ENCODE measurements at places on chromosomes 4 and X. TPM values are rescaled to one million over a fixed set of nuclear protein-coding genes. Genes with fewer than 3 reads are reported as not detected.

Gene FABP2
- 0.22 TPM for polyA plus RNA-seq

Gene SMARCAD1
- polyA plus RNA-seq = 4.7 TPM

Gene NLGN4X
- 1.0 TPM for polyA plus RNA-seq

Gene CXCL10
- 0.45 TPM for polyA plus RNA-seq

Gene SORCS2
- polyA plus RNA-seq = 0.22 TPM

Gene ZMAT1
- polyA plus RNA-seq = 3.7 TPM

Gene SSX4
- polyA plus RNA-seq = not detected

Gene ALG13
- 35.8 TPM for polyA plus RNA-seq

Gene MAEA
- polyA plus RNA-seq = 43.6 TPM

Gene TMEM150C
- 39.0 TPM for polyA plus RNA-seq

Gene CSAG2
- not detected for polyA plus RNA-seq

Gene ETDB
- not detected for polyA plus RNA-seq

Gene C4orf54
- under 0.01 TPM for polyA plus RNA-seq

Gene IL13RA1
- 35.4 TPM for polyA plus RNA-seq

Gene SHISA3
- polyA plus RNA-seq = 0.29 TPM

Gene LGI2
- polyA plus RNA-seq = 1.9 TPM

Gene PCDH10
- polyA plus RNA-seq = 0.22 TPM

Gene CT45A3
- polyA plus RNA-seq = not detected

Gene RAB9B
- 0.45 TPM for polyA plus RNA-seq

Gene USP26
- polyA plus RNA-seq = not detected

Gene ACOX3
- polyA plus RNA-seq = 12.7 TPM

Gene CTAG2
- polyA plus RNA-seq = not detected

Gene F8A1
- 29.7 TPM for polyA plus RNA-seq

Gene SSX3
- polyA plus RNA-seq = not detected

Gene TMEM47
- 10.5 TPM for polyA plus RNA-seq

Gene SMIM10L2A
- 0.91 TPM for polyA plus RNA-seq

Gene PTPN13
- polyA plus RNA-seq = 2.3 TPM

Gene UCP1
- 1.8 TPM for polyA plus RNA-seq

Gene ADH1C
- polyA plus RNA-seq = 8.1 TPM

Gene CXorf49
- 0.40 TPM for polyA plus RNA-seq

Gene PJA1
- 34.3 TPM for polyA plus RNA-seq

Gene CPE
- 38.2 TPM for polyA plus RNA-seq

Gene PABPC1L2B
- not detected for polyA plus RNA-seq

Gene RTL9
- polyA plus RNA-seq = 0.04 TPM

Gene ZNF182
- polyA plus RNA-seq = 2.0 TPM

Gene BMP3
- polyA plus RNA-seq = 1.7 TPM

Gene CT45A1
- polyA plus RNA-seq = not detected

Gene MAGEC3
- polyA plus RNA-seq = not detected

All from adipose tissue (tissue), 3 donors.